ENCODE measurements at places on chromosomes 6 and 20.
A peak's percentile ranks its signal among the peaks of the same experiment; 100 is the strongest.

GRCh38 chr6:35635601-35636597 lies 52.8 kb downstream of the FKBP5 start:
- no peak for DNase-seq

- no peak for DNase-seq
Measured at GRCh38 chr6:142856624-142857232, 88.2 kb downstream of the HIVEP2 start.

DNA sequence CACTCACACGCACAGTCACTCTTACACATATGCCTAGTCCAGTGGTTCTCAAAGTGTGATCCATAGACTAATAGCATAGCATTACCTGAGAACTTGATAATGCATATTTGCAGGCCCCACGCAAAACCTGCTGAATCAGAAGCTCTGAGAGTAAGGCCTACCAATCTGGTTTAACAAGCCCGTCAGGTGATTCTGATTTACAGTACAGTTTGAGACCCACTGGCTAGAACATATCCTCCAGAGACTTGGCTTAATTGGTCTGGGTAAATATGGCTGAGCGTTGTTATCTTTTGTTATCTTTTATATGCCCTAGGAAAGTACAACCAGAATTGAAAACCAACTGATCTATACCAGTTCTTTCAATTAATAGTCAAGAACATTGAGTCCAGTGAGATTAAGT lies 9.6 kb downstream of the TSPYL4 start:
- no peak for DNase-seq

GRCh38 chr6:3090013-3090412 lies 21.7 kb downstream of the RIPK1 start:
- no peak for DNase-seq

DNA sequence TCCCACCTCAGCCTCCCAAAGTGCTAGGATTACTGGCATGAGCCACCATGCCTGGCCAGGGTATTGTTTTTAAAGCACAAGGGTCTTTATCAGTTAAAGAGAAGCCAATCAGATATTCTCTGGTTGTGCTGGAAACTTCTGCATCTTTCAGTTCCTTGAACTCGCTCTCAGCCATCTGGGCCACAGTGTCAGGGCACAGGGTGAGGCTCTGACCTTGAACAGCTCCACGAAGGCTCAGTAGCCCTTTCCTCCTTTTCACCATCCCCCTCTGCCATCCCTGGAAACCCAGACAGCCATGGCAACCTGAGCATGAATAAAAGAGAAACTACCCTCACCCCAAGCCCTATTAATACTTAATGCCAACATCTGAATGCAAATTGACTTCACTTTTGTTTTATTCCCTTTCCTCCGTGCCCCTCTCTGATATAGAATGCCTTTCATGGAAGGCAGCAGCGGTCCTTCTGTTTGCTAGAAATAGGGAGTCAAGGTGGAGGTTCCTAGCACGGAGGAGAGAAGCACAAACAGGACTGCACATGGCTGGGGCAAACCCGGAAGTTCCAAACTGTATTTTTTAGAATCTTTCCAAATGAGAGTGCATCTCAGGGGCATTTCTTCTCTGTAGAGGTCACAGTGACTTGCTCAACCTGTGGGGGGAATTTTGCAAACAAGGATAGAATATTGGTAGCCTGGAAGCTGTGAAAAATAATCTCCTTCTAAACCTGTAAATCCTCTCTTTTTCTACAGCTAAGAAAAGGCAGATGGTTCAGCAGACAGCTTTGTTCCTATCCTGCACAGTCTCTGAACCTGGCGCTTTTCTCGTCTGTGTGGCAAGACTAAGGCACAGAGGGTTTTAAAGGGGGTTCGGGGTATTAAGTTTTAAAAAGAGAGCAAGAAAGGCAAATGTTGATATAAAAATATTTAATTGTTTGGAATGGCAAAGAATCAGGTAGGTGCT lies 176.4 kb upstream of the RREB1 start:
- DNase-seq: no peak

GRCh38 chr20:2688041-2688591 lies 4.5 kb upstream of the EBF4 start:
- DNase-seq: peak; percentile 26

DNA sequence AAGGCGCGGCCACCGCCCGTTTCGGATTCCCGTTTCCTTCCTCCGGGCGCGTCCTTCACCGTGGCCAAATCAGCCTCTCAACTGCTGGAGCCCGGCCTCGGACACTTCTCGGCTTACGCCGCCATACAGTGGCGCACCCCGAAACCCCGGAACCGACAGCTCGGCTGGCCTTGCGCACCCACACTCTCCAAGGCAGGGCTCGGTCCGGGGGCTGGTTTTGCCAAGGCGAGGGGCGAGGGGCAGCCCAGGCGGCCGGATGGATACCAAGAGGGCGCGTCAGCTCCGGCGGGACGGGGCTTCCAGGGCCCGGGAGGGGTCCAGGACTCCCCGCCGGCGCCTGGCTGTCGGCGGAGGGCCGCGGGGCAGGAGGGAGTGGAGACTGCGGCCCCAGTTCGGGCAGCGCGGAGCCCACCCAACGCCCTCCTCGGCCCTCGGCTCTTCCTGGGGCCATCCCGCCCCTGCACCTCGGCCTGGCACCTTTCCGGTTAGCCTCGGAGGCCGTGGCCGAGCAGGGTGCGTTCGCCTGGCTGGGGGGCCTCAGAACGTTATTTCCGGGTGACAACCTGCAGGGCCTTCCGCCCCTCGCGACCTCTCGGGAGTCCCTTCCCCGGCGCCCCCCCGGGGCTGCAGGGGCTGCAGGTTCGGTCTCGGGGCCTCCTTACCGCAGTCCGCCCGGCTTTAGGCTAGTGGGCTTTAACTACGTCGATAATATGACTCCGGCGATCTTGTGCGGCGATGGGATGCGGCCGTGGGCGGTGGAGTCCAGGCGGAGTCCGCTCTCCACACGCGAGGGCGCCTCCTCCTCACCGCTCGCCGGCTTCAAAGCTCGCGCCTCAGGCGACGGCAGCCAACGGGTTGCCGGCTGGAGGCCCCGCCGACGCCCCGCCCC lies 697 bp upstream of the CEP43 start:
- DNase-seq: no peak

DNA sequence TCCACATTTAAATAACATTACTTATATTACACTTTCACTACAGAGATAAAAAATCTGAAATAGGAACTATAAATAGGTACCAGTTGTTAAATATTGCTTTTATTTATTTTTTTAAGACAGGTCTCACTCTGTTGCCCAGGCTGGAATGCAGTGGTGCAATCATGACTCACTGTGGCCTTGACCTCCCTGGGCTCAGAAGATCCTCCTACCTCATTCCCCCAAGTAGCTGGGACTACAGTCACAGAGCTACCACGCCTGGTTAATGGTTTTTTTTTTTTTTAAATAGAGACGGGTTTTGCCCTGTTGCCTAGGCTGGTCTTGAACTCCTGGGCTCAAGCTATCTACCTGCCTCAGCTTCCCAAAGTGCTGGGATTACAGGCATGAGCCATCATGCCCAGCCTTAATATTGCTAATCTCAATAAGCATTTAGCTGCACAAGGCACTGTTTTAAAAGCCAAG lies 17.3 kb downstream of the EEF1E1 start:
- no peak for DNase-seq

DNA sequence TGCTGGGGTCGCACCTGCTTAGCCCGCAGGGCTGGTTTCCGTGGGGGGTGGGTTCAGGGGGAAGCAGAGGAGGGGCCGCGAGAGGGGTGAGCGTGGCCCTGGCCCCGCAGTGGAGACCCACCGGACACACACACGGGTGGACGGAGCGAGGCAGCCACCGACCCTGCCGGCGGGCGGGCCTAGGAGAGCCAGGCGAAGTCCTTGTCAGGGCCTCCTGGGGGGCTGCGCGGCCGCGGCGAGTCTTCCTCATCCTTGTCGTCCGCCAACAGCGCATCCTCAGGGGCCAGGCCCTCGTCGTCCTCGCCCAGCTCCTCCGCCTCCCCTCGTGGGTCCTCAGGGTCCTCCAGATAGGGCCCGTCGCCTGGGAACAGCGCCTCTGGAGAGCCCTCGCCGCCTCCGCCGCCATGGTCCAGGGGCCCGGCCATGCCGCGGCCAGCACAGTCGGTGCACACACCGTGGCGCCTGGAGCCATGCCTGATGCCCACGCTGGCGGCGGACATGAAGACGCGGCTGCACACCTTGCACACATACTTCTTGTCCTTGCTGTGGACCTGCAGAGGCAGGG lies 7.3 kb downstream of the SLC2A4RG start:
- DNase-seq: no peak

DNA sequence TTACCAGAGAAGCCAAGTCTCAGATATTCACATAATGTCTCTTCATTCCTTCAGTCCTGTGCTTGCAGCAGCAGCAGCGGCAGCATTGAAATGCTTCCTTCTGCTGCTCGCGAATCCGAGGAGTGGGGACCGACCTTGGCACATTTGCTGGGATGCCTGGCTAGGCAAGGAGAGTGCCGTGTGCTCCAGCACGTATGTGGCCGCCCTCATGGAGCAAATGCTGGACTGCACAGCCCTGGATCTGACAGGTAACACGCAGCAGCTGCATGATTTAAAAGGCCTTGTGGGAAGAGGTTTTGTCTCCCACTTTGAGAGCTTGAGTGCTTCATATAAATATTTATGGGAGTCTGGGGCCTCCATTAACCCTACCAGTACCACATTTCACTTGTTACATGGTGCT lies 9.9 kb downstream of the MAFB start:
- DNase-seq: no peak

DNA sequence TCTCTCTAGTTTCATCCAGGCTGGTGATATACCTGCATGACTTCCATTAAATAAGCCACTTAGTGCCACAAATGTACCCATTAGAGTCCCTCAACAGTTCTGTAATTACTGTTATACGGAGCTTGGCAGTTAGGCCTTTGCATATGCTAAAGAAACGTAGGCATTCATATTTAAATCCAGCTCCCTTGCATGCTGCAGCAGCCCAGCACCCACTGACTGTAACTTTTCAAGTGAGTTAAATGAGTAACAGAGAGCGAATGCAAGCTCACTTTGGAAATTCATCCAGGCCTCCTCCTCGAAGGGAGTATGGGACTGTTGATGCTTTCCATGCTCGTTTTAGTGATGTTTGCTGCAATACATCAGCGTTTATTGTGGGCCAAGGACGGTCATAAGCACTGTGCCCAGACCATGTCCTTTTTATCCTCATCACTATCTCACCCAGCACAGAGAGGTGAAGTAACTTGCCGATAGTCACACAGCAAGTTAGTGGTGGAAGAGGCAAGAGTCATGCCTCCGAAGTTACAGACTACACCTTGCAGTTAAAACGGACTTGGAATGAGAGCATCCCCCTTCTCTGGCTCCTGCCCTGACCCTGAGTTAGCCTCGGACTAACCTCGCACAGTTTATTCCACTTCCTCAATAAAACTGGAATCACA lies 179.4 kb upstream of the PDE10A start:
- no peak for DNase-seq

- no peak for DNase-seq
Measured at GRCh38 chr6:112268654-112269053, 14.3 kb upstream of the LAMA4 start.

DNA sequence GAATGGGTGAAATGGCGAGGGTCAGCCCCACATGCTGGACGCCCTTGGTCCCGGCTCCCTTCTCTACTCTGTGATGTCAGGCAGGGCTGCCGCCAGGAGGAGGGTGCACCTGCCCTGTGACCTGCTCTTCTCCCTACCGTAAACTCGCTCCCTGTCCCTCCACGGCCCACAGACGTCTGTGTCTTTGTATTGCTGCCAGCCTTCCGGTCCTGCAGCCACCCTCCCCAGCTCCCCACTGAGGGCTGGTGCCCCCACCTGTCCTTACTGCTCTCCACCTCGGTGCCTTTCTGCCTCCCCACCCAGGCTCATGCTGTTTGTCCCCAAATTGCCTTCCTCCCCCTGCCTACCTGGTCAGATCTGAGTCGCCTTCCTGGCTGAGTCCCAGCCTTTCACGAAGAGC lies 4.1 kb upstream of the CCR6 start:
- no peak for DNase-seq

- DNase-seq: no peak
Measured at GRCh38 chr6:143545165-143545564, 33.6 kb upstream of the FUCA2 start.

- no peak for DNase-seq
Measured at GRCh38 chr6:83006270-83006905, 59.3 kb downstream of the UBE3D start.
